ENCODE measurements at places on chromosomes 16 and 17.

- no peak for DNase-seq
These were observed 130.4 kb upstream of the MPHOSPH6 start for GRCh38 chr16:82300374-82300951.

GRCh38 chr17:43854498-43854897 is 7.5 kb downstream of the CD300LG start:
- no peak for DNase-seq

DNA sequence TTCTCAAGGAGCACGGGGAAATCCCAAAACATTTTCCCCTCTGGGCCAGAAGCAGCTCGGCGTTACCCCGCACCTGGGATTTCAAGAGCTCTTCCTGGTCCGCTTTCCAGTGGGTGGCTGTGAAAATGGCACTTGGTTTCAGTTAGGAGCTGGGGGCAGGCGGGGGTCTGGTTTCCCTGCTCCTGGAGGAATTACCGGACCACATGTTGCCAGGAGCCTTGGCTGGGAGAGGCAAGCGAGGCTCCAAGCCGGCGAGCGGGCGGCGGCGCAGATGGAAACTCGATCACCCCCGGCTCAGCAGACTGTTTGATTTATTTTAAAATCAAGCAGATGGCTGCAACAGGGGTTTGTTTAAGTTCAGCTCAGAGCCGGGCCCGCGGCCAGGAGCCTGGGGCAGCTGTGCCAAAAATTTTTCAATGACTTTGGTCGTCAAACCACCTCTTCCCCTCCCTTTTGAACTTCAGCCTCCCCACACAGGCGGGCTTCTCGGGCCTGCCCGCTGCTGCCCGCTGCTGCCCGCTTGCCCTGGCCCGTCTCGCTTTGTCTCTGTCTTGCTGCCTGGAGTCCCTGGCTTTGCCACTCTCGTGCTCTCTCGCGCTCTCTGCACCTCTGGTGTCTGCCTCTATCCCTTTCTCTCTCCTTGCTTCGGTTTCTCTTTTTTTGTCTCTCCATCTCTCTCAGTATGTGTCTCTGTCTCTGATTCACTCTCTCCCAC is 108.0 kb upstream of the CIBAR2 start:
- DNase-seq = peak; percentile 83

DNA sequence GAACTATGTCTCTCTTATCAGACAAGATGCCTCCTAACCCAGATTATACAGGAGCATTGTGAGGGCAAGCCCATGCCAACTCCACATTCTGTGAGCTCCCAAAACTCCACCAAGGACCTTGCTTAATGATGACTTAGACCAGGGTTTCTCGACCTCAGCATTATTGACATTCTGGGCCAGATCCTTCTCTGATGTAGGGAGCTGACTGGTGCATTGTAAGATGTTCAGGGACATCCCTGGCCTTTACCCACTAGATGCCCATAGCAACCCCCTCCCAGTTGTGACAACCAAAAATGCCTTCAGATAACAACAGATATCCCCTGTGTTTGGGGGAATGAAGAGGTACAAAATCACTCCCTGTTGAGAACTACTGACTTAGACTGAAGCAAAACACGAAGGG is 43.6 kb downstream of the HOXB1 start:
- DNase-seq = no peak

- DNase-seq = no peak
These were observed 17.1 kb downstream of the ZNHIT3 start for GRCh38 chr17:36503456-36504155.

- DNase-seq = no peak
These were observed 22.8 kb downstream of the CACNA1H start for GRCh38 chr16:1175566-1176279.

GRCh38 chr16:4606354-4606753 is 8.3 kb downstream of the UBALD1 start:
- no peak for DNase-seq

GRCh38 chr16:2278956-2279800 is 11.3 kb upstream of the RNPS1 start:
- peak; percentile 44 for DNase-seq
